Mucosa of gallbladder (tissue), 1 donor: ENCODE measurements at places on chromosomes 7 and 10.

DNA sequence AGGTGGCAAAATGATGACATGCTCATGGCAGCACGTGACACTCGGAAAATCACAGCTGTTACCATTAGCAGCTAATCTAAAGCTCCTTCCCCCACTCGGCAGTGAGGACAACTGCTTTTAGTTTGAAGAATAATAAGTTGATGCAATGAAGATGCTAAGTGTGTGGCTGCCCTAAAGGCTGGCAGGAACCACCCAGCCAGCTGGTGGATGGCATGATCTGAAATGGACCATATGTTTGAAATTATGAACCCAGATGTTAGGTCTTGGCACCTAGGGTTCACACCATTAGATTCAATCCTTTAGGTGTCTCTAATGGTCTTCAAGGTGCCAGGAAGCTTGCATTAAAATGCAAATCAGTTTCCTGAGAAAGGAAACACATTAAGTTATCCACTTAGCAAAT lies 230.1 kb downstream of the WDR11 start:
- no peak for DNase-seq

- no peak for DNase-seq
Measured at GRCh38 chr10:79066411-79067240, 2.1 kb upstream of the ZMIZ1 start.

- DNase-seq, result no peak
Measured at GRCh38 chr10:34116220-34116641, 698.9 kb downstream of the PARD3 start.

GRCh38 chr7:25615003-25615402 lies 386.7 kb upstream of the NPVF start:
- DNase-seq, result no peak

DNA sequence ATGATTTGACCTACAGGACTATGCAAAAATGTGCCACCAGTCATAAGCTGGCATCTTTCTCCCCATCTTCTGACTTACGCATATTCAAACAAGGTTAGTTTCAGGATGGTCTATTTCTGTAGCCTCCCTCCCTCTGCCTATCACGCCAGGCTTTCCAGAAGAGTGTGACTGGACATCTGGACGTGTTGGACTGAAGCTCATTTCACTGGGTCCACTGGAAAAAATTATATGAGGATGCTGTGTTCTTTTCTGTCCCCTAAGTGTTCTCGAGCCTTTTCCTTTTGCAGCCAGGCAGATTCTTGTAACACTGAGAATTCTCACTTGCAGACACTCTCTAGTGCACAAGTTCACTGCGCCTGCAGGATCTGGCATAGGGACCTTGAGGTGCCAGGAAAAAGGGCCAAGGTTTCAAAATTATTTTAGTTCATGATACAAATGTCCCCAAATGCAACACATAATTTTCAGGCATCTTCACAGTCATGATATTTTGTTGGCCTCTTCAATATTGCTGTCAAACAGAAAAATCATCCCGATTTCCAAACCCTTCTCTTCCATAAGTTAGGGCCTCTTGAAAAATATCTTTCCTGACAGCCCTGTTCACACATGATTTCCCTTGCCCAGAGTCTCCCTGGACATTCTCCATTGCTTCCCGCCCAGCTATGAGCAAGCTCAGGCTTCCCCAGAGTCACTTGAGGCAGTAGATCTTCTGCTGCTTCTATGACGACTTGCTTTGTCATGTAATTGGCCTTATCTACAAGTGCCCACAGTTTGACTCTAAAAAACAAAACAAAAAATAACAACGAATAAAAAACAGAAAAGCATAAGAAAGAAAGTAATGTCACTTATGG lies 170.4 kb downstream of the BMPER start:
- DNase-seq, result no peak
